Heart left ventricle (tissue), 16 donors: ENCODE measurements at places on chromosomes 16 and 17. TPM values are rescaled to one million over a fixed set of nuclear protein-coding genes. Genes with fewer than 3 reads are reported as not detected.

The BCL6B gene
- total RNA-seq: 32.8 TPM

The KRTAP1-1 gene
- not detected for total RNA-seq

The AHSP gene
- not detected for total RNA-seq

The PRR35 gene
- total RNA-seq: not detected

The CDH13 gene
- total RNA-seq: 154 TPM
